AG04450 (cell line): ENCODE measurements at places on chromosomes 11 and 22. TPM values are rescaled to one million over a fixed set of nuclear protein-coding genes. Genes with fewer than 3 reads are reported as not detected.

Gene MPPED1
- not detected in 2 replicates for polyA plus RNA-seq

Gene PHETA2
- polyA plus RNA-seq: 10.6 and 12.6 TPM in 2 replicates

DNA sequence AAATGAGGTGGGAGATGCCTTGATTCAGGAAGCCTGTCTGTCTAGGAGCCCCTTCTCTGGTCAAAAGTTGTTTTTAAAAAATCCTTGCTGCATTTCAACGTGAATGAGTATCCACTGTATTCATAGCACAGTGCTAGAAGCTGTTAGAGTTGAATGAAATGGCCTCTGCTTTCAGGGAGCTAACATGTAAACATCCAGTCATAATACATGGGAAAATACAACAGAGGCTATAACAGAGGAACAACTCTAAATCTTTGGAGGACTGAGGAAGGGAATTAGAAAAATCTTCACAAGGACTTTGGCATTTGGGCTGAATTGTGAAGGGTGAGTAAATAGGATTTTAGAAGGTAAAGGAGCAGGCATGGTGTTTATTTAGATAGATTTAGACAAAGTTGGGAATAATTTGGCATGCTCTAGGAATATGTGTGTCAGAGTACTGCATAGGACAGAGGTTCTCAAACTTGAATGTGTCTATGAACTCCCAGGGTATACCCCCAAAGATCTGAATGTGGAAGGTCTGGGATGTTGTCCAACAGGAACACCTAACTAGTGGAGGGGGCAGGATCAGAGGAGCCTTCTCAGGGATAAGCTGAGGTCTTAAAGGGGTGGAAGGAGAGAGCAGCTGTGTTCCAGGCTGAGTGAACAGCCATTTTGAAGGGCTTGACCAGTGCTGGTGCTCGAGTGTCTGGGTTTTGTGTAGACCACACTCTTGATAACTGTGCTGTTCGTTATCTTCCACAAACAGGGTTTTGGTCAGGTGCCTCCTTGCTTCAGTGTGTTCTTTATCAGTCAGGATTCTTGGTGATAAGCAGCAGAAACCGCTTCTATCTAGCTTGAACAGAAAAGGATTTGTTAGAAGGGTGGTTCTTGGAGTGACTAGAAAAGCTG is 12.7 kb downstream of the SREBF2 start:
- no peak for DNase-seq

Gene TRIM77
- not detected in 2 replicates for polyA plus RNA-seq

DNA sequence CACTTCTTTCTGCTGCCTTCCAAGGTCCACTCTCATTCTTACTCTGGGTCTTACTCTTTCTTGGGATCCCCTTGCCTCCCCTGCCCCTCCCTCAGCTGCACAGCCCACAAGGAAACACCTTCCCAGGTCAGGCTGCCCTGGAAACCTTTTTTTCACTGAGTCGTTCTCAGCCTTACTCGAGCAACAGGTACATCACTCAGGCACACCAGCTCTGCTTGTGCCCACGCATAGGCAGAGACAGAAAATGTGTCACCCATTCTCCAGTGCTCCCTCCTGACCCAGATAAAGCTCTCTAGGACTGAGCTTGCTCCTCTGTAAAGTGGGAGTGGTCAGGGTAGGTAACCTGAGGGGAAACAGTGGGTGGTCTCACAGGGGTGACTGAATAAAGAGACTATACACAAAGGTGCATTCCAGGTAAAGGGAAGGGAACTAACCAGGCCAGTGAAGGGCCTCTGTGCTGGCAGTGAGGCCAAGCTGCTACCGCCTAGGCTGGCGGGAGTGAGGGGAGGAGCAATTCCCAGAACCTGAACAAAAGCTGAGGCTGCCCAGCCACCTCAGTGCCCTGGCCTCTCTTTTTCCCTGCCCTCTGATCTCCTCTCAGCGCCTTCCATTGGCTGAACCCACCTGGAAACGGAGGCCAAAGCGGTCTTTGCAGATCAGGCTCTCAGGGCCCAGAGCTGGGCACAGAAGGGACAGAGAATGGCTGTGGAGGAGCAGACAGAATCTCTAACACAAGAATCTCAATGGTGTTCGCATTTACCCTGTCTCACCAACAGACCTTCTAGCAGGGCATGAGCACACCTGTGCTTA is 15.9 kb downstream of the PRG3 start:
- no peak for DNase-seq

Gene TMEM45B
- polyA plus RNA-seq: not detected in 2 replicates

- no peak for DNase-seq
Measured at GRCh38 chr11:62854013-62854824, 14.8 kb upstream of the WDR74 start.
